ENCODE measurements at places on chromosomes 12 and 14.

DNA sequence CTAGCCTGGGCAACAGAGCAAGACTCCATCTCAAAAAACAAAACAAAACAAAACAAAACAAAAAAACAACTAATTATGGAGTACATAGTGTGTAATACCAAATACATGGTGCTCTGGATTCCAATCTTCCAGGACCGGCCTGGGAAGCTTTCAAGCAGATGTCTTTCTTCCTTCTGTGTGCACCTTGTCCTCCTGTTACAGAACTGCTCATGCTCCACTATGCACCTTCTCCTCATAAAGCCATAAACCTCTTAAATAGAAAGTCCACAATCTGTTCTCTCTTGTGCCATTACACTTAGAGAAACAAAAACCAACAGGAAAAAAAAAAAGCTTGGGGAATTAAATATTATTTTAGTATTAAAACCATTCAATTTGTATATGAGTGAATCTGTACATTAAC is 12.5 kb downstream of the MOK start:
- no peak for DNase-seq

DNA sequence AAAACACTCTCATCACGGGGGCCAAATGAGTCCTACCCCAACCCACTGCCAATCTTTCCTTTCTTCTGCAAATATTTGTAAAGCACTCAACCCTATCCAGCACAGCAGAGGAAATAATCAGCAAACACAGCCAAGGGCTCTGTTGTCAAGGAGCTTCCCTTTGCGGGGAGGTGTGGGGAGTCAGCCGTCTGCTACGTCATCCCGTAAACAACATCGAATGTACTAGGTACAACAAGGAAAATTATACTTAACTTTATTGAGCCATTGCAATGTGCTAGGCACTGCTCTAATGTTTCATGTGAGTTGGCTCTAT is 22.8 kb downstream of the TMEM63C start:
- no peak for DNase-seq

- no peak for DNase-seq
Measured at GRCh38 chr12:97637770-97638169, 175.2 kb downstream of the RMST start.

DNA sequence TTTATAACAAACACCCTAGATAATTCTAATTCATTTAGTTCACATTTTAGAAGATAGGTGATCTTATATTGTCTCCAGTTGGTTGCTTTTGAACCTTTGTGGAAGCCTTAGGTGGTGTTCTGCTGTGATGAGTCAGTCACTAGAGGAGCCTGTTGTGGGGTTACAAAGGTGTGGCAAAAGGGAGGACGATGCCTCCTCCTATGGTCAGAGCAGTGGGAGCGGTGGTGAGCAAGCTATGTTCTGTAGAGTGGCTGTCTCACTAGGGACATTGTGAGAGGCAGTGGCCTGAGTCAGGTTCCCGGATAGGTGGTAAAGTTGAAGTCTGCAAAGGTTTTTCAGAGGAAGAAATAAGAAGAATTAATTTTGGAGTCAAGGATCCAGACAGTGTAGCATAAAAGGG is 71.6 kb upstream of the USP44 start:
- no peak for DNase-seq

GRCh38 chr12:95203487-95204030 is 13.7 kb downstream of the FGD6 start:
- no peak for DNase-seq

GRCh38 chr14:95619785-95620417 is 66.3 kb upstream of the TCL1B start:
- DNase-seq = no peak

GRCh38 chr14:102692334-102692733 is 84.9 kb upstream of the TRAF3 start:
- no peak for DNase-seq

- DNase-seq = no peak
Measured at GRCh38 chr12:106583242-106584103, 669 bp downstream of the RFX4 start.

GRCh38 chr12:41467591-41468325 is 279.6 kb downstream of the PDZRN4 start:
- no peak for DNase-seq

DNA sequence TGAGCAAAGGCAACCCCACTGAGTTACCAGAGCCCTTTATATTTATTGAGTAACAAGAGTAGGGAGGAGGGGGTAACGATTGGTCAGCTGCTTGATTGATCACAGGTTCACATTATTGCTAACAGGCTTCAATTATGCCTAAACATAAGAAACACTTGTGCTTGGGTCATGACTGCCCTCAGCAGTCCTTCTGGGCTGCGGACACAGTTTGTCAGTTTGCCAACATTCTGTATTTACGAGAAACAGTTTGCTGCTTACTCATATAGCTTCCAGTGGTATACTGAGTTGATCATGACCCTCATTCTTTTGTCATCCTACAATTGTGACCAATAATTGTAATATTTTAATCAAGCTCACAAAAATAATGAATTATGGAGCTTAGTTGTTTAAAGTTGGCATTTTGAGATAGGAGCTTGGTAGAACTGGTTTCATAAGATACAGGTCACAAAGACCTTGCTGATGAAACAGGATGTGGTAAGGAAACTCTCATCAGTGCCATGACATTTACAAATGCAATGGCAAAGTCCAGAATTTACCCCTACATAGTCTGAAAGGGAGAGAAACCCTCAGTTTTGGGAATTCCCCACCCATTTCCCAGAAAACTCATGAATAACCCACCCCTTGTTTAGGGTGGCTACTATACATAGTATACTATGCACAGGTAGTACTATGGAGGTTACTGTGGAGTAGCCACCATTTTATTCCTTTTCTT is 1421.0 kb upstream of the FLRT2 start:
- no peak for DNase-seq

GRCh38 chr12:107320033-107320928 is 226.9 kb upstream of the CRY1 start:
- no peak for DNase-seq

- DNase-seq = no peak
Measured at GRCh38 chr12:31627456-31628054, 31.9 kb upstream of the ETFBKMT start.

- DNase-seq = no peak
Measured at GRCh38 chr12:108319277-108320234, 19.6 kb downstream of the CMKLR1 start.

DNA sequence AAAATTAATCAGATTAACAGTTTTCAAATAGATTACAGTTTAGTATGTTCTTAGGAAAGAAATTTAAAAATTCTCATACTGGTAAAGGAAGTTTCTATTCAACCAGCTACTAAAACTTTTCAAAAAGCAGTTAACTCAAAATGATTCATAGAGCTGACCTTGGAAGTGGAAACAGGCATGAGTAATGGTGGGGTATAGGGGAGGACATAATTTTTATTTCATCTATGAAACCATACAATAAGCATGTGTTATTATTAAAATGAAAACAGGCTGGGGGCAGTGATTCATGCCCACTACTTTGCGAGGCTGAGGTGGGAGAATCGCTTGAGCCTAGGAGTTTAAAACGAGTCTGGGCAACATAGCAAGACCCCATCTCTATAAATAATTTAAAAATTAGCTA is 73.0 kb downstream of the DNAI7 start:
- DNase-seq = no peak

- no peak for DNase-seq
Measured at GRCh38 chr12:25792031-25792430, 166.5 kb upstream of the RASSF8 start.
